ENCODE measurements at places on chromosomes 12 and 14.

GRCh38 chr14:61037215-61037614 lies 56.2 kb downstream of the SLC38A6 start:
- no peak for DNase-seq

GRCh38 chr12:40292788-40293429 lies 68.1 kb downstream of the LRRK2 start:
- no peak for DNase-seq

DNA sequence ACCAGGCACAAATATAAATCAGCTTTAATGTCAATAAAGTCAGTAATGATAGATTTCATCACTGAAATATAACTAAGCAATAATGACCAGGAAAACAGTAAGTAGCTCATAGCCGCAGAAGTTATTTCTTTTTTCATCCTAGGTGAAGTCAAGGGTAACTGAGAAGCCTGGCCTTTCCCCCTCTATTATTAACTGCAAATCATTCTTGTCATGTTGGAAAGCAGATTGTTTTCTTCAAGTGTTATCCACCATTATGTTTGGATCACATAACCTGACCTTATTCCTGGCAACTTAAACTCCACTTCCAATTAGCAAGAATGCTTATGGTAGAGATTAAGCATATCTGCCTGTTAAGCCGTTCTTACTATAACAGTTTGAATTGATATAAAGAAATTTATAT lies 603.4 kb upstream of the FOXG1 start:
- no peak for DNase-seq

DNA sequence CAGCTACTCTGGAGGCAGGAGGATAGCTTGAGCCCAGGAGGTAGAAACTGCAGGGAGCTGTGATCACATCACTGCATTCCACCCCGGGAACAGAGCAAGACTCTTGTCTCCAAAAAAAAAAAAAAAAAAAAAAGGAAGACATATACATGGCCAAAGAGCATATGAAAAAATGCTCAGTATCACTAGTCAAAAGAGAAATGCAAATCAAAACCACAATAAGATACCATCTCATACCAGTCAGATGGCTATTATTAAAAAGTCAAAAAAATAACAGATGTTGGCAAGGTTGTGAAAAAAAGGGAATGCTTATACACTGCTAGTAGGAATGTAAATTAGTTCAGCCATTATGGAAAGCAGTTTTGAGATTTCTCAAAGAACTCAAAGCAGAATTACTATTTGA lies 174.8 kb upstream of the ATF7IP start:
- DNase-seq, result no peak

GRCh38 chr14:104138098-104138717 lies at the start of gene KIF26A:
KIF26A (plus strand) TSS chr14:104138587; CDS start chr14:104138723, 136 bp downstream.
- no peak for DNase-seq

DNA sequence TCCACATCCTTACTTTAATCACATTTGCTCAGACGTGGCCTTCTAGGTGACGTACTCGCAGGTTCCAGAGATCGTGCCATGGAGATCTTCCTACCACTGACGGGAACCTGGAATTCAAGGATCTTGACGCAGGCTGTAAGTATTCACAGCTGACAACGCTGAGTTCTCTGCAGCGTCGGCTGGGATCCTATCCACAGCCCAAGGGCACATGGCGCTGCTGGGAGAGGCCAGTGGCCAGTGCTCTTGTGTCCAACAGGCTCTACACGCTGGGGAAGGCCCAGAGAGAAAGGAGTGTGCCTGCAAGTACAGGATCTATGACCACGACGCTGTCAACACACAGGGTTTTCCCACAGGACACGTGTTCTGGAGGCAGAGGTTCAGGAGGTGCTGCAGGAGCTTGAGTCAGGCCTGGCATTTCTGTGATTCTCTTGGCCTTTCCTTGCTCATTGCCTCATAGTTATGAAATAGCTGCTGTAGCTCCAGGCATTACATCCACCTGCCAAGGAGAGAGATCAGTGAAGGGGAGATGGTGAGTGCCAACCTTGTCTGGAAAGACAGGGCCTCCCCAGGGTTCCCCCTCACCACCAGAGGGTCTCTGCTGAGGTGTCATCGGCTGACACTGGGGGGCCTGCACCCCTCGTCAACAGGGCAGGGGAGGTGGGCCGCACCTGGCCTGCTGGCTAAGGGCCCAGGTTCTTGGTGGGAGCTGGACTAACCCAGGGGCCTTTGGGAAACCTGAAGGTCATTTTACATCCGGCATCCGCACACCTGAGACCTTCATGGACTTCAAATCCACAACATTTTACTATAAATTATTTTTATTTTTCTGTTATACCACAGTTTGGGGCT lies 21.3 kb downstream of the LRCOL1 start:
- DNase-seq, result no peak

DNA sequence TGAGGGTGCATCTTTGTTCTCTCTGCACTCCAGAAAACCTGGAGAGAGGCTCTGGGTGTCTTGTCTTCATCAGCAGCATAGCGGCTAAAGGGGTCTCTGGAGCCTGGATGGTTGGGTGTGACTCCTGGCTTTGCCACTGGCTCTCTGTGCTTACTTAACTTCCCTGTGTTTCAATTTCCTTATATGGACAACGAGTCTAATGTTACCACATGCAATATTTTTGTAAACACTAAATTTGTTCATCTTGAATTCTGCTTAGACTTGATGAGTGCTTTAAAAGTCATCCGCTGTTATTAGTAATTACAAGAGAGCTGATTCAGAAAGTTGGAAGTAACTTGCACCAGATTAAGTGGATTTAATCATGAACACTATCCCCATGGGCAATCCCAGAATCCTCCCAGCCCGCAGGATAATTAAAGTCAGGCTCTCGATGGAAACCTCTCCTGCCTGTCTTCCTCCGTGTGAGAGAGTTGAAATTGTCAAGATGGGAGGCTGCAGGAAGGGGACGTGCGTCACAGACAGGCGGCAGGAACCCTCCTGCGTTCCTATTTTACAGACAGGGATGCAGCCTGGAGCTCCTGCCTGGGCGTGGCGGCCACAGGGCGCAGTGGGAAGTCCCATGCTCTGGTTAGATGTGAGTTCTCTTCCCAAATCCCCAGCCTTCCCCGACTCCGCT lies 201.2 kb downstream of the TTC8 start:
- peak; percentile 84 for DNase-seq

DNA sequence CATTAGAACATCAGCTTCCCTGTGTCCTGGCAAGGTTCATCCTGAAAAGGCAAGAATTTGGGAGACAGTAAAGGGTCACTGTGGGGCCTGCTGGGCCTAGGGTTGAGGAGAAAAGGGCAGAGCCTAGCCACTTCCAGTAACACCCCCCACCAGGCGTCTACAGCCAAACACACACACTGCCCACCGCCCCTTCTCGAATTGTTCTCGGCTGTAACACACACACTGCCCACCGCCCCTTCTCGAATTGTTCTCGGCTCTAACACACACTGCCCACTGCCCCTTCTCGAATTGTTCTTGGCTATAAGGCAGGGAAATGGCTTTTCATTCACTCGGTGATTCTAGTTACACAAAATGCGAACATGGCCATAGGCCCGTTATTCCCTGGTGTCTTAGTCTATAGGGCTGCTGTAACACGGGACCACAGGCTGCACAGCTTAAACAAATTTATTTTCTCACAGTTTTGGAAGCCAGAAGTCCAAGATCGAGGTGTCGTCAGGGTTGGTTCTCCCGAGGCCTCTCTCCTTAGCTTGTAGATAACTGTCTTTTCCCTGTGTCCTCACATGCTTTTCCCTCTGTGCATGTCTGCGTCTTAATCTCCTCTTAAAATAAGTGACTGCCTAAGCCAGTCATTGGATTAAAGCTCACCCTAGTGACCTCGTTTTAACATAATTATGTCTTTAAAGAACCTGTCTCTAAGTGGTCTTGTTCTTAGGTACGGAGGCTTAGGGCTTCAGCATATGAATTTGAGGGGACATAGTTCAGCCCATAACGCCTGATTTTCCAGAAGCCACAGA lies 171.0 kb downstream of the ADGRD1 start:
- DNase-seq, result no peak

DNA sequence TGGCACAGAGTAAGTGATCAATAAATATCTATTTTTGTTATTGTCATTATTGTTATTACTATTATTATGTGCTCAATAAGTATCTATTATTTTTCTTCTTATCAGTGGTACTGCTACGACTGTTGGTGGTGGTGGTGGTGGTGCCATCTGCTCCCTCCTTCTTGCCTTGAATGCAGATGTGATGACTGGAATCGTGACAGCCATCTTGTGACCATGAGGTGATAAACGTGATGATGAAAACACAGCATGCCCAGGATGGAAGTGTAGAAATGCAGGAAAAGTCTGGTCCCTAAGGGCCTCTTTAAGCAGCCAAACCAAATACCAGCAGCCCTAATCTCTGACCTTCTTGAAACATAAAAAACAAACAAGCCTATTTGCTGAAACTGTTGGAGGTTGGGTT lies 22.4 kb downstream of the SLC6A12 start:
- no peak for DNase-seq

GRCh38 chr14:42222924-42223471 lies 616.3 kb downstream of the LRFN5 start:
- peak; percentile 74 for DNase-seq

- DNase-seq, result peak; percentile 85
Measured at GRCh38 chr14:74595006-74595735, 16.9 kb downstream of the LTBP2 start.

GRCh38 chr14:88831284-88831683 lies 6.8 kb downstream of the TTC8 start:
- DNase-seq, result peak; percentile 67

DNA sequence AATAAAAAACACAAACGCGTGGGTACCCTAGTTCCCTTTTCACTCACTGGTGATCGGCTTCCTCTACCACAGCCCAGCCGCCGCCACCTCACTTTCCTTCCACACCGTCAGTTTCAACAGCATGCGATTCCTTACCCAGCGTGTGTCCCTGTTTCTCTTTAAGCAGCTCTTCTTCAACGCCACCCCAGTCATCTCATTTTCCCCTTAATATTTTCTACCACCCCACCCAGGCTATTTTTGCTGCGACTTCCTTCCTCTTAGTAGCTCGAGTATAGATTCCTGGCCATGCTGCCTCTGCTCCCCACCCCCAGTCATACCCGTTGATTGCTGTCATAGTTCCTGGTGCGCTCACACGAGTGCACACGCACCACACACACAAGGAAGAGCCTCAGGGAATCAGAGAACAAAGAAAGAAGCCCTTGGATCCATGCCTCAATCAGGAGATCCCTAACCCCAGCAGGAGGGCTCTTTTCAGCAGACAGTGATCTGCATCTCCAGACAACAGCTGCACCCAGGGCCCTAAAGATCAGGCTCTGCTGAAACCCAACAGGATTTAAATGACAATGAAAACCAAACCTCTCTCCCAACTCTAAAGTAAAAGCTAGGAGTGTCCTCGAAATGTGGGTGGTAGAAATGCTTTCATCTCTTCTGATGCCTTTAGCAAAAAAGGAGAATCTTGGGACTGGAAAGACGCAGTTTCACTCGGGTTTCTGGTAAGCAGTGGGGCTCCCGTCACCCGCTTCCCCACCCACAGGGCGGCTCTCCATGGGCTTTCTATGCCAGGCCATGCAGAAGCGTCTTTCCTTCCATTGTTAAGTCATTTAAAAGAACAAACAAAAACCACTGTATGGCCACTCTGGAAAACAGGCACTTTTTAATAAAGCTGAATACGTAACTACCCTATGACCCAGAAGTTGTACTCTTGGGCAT lies 23.8 kb downstream of the VPS37B start:
- DNase-seq, result peak; percentile 82

DNA sequence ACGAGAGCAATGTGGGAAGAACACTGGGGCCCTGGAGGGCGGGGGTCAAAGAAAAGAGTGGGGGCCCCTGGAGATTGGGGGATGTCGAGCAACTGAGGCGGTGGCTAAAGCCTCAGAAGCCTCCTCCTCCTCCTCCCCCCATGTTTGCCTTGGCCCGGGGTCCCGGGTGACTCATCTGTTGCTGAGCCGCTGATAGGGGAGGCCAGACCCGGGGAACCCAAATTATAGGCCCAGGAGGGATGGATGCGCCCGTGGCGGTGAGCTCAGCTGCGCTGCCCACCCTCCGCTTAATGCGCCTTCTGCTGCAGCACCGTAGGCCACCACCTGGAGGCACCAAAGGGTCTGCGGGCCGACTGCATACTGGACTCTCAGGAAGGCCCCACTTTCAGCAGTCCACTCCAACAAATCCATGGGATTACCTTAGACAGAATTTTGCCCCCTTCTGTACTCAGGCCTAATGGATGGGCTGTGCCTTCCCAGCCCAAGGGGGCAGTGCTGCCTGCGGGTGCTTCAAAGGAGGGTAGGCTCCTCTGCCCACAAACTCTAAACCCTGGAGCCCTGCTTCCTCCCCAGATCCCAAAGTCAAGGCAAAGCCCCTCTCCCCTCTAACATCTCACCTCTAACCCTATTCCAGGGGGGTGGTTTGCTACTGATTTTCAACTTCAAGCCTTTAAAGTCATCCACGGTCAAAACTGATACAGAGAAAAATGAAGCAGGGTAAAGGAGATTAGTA lies 2.6 kb upstream of the WNT10B start:
- no peak for DNase-seq

GRCh38 chr12:41897593-41897992 lies 247.1 kb downstream of the GXYLT1 start:
- no peak for DNase-seq

GRCh38 chr14:93056840-93057585 lies 58.7 kb downstream of the ITPK1 start:
- no peak for DNase-seq

GRCh38 chr14:70468731-70469130 lies 16.8 kb downstream of the ADAM21 start:
- no peak for DNase-seq

DNA sequence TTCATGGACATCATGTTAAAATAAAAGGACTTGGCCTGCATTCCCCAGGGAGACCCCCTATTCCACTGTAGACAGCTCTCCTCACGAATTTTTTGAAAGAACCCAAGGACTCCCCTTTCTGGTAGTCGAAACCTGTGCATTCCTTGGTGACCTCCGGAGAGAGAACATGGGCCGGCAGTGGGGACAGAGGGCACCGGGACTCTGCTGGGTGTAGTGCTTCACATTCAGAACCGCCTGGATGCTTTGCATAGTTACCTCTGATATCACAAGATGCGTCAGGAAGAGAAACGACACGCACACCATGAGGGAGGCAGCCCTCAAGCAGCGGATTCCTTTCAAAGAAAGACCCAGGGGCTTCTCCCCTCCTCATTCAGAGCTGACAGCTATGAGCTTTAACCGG lies 9.7 kb downstream of the CKAP4 start:
- DNase-seq, result no peak

- no peak for DNase-seq
Measured at GRCh38 chr12:40078266-40078665, 27.6 kb downstream of the SLC2A13 start.

DNA sequence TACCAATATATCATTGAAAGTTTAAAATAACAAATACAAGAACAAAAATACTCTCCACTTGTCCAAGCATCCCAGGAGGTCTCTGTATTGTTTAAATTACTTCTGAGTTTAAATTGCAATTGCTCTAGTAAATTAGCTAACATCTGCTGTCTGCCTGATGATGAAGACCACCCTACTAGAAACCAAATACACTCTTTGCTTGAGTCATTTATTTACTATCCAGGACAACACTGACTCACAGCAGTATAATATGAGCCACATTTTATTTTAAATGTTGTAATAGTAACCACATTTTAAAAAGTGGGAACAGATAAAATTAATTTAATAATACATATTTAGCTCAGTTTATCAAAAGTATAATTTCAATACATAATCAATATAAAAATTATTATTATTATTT lies 62.9 kb upstream of the EEA1 start:
- peak; percentile 22 for DNase-seq

Measured in AG20443 (cell line).